Transverse colon (tissue), 4 donors: ENCODE measurements at places on chromosomes 1 and 21. TPM values are rescaled to one million over a fixed set of nuclear protein-coding genes. Genes with fewer than 3 reads are reported as not detected.

SLC25A34 gene
- 12.9 TPM for total RNA-seq

DNA sequence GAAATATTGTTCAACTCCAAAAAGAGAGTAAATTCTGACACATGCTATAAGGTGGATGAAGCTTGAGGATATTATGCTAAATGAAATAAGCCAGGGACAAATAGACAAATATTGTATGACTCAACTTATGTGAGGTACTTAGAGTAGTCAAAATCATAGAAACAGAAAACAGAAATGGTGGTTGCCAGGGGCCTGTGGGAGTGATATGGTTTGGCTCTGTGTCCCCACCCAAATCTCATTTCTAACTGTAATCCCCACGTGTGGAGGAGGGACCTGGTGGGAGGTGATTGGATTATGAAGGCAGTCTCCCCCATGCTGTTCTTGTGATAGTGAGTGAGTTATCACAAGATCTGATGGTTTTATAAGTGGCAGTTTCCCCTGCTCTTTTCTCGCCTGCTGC lies 24.7 kb upstream of the DISP1 start:
- no peaks in the 10 kb centered on the region for H3K27me3 ChIP-seq
- H3K27ac ChIP-seq: no peak overlapping the region

- H3K4me3 ChIP-seq: no peak overlapping the region
- DNase-seq: no peak
- H3K4me1 ChIP-seq: no peaks in the 10 kb centered on the region
- peaks cover 3% of the 10 kb centered on the region for H3K27me3 ChIP-seq
Observed at GRCh38 chr1:24266398-24266941, 52.7 kb upstream of the GRHL3 start.

GRCh38 chr1:47996060-47996405 lies 1.2 kb downstream of the TRABD2B start:
- H3K27ac ChIP-seq: peak overlapping the region; percentile 73
- peak overlapping the region; percentile 57 for H3K4me3 ChIP-seq
- no peak for DNase-seq
- H3K27me3 ChIP-seq: peaks cover 33% of the 10 kb centered on the region
- no peaks in the 10 kb centered on the region for H3K36me3 ChIP-seq

DNA sequence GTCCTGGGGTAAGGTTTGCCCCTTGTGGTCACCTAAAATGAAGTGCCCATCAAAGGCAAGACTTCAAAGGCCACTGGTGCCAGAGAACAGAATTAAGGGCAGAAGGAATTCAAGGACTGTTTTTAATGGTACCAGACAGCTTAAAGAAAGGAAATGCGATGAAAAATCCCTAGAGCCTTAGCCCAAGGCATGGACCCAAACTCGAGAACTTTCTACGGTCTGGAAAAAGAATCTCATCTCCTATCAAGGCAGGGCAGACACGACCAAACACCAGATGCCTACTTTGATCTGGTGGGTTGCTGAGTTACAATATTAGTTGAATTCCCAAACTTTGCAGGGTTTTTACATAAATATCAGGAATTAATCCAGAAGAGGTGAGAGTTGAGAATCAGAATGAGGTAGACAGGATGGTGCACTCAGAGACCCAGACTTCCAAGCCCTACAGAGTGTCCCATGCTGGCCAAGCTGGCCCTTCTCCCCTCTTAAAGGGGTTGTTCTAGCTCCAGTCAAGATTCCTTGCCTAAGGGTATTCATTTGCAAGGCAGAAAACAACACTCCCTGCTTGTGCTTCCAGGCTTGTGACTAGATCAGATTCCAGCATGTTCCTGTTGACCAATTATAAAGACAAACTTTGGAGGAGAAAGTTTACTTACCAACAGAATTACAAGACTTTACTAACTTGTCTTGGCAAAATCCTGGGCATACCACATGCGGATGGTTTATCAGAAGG lies 48.0 kb downstream of the EDN2 start:
- no peak overlapping the region for H3K27ac ChIP-seq
- no peak overlapping the region for H3K4me3 ChIP-seq
- DNase-seq: no peak
- H3K27me3 ChIP-seq: peaks cover 5% of the 10 kb centered on the region

- peaks cover 45% of the 10 kb centered on the region for H3K4me1 ChIP-seq
- peak overlapping the region; percentile 98 for H3K27ac ChIP-seq
- no peaks in the 10 kb centered on the region for H3K27me3 ChIP-seq
Observed at GRCh38 chr1:171486048-171486519, 754 bp downstream of the PRRC2C start.

DNA sequence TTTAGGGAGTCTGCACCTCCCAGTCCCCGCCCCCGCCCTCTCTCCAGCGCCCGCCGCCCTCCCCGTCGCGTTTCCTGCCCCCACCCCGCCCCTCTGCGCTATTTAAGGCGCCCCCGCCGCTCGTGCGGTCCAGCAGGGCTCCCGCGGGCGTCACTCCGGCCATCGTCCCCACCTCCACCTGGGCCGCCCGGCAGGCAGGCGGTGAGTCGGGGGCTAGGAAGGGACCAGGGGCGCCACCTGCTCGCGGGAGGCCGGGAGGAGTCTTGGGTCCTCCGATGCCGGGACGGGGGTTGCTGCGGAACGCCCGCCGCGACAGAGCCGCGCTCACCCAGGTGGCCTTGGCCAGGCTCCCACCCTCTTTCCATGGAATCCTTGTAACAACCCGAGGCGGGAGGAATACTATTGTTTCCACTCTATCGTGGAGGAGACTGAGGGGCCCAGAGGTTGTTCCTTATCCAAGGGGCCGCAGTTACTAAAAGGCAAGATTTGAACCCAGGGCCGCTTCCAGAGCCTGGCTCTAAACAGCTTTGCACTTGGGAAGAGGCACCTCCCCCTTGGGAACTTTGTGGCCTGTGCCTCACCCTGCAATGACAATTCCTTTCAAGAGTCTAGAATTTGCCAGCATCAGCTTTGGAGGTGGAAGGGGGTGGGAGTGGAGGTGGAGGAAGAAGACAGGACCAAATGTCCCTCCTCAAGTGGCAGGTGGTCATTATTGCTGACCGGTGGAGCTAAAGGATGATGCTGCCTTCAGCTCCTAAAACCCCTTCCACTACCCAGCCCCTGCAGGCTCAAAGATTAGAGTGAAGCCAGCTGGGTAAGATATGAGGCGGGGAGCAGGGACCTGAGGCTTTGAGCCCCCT lies at the start of gene GJA4:
Gene GJA4, plus strand, starts transcription at position 132 of the 860 bp plus-strand sequence. CDS start 1,215 bp downstream, outside the sequence.
- peaks cover 40% of the 10 kb centered on the region for H3K27me3 ChIP-seq
- peaks cover 3% of the 10 kb centered on the region for H3K4me1 ChIP-seq
- no peak for DNase-seq
- no peaks in the 10 kb centered on the region for H3K36me3 ChIP-seq
